ENCODE measurements at places on chromosomes 3 and 15.

GRCh38 chr15:71282076-71282475, 166.8 kb downstream of the THSD4 start:
- DNase-seq = no peak

DNA sequence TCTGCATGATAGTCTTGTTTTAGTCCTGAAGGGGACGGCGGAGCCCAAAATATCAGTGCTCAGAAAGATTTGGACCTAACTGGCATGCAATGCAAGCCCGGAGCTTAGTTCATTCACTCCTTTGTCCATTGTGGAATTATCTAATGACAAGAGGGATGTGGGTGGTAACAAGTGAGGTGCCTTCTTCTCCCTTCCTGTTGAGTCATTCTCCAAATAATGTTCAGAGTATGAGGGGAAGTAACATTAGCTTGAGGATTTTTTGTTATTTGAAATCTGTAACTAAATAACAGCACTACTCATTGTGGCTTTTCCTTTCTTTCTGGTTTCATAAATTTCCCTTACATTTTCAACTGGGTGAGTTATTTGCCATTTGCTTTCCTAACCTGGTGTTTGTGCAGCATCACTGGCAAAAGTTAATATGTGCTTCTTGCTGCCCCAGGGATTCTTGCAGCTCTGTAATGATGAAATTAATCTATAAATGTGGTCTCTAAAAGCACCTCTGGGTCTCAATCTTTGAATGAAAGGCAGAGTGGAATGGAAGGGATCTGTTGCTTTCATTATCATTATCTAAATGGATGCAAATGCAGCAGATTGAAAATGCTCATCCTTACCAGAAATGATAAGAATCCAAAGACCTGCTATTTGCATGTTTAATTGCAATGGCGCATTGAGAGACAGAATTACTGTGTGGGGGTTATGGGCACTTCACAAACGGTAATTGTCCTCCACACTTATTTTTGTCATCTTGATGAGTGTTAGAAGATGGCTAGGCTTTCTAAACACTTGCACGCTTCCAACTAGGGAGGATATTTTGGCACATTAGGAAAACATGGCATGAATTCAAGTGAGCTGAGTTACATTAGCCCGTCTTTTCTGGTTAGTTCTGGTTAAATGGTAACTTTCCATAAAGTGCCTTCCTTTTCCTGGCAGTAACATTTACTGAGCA, 89.9 kb upstream of the MITF start:
- no peak for DNase-seq

- DNase-seq = no peak
Observed at GRCh38 chr3:60933824-60934223, 317.4 kb downstream of the FHIT start.

DNA sequence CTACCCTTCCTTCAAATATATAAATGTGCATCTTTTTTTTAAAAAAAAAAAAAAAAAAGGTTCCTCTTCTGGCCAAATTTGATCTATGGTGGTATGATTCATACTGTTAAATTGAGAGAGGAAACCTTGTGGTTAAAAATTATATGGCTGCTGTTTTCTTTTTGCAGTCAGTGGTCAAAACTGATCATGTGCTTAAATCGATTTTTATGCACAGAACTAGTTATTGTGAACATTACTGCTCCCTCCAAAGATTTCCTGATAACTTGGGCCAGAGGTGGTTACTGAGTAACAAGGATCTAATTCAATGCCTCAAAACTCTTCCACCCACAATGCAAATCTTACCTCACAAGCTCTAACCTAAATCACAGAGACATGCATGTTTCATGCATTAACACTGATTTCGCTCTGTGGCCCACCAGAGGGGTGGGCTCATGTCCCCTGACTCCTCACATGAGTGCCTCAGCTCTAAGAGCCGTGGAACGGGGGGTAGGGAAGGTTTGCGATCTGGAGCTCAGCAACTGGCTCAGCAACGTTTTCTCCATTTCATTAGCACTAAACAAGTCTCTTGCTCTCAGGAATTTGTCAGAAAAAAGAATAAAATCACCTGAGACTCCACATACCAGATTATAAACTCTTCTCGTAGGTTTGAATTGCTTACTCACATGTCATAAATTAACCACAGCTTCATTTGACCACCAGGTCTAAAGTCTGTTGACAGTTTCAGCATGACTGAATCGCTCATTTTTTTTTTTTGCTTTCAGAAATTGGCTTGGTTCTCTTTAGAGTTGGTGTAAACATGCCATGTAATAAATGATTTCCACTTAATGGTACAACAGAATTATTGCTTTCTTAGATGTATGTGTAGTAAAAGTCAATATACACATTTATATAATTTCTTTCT, 280.4 kb downstream of the CD47 start:
- DNase-seq = no peak

GRCh38 chr3:2098398-2099027, at the start of gene CNTN4:
CNTN4 (plus strand) TSS chr3:2098866.
- DNase-seq = no peak

GRCh38 chr3:173529062-173529711, 131.6 kb downstream of the NLGN1 start:
- peak; percentile 7 for DNase-seq

DNA sequence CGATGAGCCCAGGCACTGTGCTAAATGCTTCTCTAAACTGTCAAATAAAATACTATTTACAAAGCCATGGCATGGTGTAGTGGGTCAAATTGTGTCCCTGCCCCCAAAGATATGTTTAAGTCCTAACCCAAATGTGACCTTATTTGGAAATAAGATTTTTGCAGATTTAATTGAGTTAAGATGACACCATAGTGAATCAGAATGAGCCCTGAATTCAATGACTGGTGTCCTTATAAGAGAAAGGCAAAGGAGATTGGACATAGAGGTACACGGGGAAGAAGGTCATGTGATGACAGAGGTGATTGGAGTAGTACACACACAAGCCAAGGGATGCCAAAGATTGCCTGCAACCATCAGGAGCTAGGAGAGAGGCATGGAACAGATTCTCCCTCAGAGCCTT, 121.6 kb upstream of the VEPH1 start:
- no peak for DNase-seq

- no peak for DNase-seq
Observed at GRCh38 chr3:58531956-58532355, 5.0 kb downstream of the ACOX2 start.

- DNase-seq = no peak
Observed at GRCh38 chr15:78763796-78764241, 47.4 kb downstream of the ADAMTS7 start.

GRCh38 chr3:183085634-183086390, 13.5 kb downstream of the MCCC1 start:
- DNase-seq = no peak

DNA sequence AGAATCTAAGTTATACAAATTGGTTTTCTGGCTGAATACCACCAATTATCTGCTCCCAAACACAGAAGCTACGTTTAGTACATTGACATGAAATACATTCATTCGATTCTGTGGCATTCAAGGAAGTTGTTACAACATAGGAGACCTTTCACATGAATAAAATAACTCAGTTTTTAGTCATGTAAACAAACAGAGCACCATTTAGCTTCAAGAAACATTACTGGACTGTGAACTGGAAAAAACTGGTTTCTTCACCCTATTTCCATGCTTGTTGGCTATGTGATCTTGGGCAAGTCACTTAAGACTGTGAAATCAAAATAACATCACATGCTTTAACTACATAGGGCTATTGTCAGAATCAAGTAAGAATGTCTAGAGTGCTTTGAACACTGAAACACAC, 46.2 kb downstream of the NRG4 start:
- DNase-seq = no peak

GRCh38 chr3:188309437-188310269, 155.7 kb downstream of the LPP start:
- no peak for DNase-seq

DNA sequence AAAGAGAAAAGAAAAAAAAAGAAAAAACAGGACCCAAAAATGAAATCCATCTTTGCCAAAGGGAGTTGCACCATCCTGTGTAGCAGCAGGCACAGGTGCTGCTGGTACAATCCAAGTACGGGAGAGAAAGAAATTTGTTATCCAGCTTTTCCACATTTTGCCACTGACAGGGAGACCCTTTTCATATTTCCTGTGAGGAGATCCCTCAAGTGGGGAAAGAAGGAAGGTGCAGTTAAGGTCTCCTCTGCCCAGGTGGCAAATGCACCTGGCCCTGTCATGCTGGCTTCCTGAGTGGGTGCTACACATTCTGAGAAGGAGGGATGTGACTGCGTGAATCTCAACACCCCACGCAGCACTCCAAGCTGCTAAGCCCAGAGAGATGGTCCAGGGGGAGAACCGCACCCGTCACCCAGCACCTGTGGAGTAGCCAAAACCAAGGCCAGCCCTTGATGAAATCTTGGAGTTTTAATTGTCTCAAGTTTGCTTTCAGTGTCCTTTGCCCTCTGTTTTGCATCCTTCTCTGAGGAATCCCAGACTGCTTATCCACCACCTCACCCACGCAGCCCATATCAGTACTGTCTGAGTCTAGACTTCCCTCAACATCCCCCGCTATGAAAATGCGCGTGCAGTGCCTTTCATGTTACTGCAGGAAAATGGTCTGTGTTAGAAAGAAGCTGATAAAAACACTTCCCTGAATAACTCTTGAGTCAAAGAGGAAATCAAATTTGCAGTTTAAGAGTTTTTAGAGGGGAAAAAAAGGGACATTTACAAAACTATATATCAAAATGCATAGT, 141.9 kb upstream of the THBS1 start:
- DNase-seq = no peak

- DNase-seq = no peak
Observed at GRCh38 chr3:150727653-150728502, 24.2 kb upstream of the ERICH6 start.

- no peak for DNase-seq
Observed at GRCh38 chr3:53815651-53816050, 30.6 kb downstream of the CHDH start.

- DNase-seq = no peak
Observed at GRCh38 chr15:90065682-90066049, 36.6 kb downstream of the IDH2 start.

GRCh38 chr3:158086776-158087175, 19.4 kb downstream of the SHOX2 start:
- no peak for DNase-seq

DNA sequence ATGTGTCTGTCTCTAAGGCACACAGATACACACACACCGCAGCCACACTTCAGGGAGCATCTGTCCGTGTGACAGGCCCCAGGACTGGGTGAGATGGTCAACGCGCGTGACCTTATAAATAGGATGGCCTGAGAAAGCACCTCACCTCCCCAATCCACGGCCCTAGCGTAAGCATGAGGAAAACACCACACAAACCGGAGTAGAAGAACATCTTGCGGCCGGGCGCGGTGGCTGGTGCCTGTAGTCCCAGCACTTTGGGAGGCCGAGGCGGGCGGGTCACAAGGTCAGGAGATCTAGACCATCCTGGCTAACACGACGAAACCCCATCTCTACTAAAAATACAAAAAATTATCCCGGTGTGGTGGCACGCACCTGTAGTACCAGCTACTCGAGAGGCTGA, 1.6 kb downstream of the NIPA1 start:
- no peak for DNase-seq

GRCh38 chr3:127753898-127754410, 68.4 kb downstream of the MGLL start:
- no peak for DNase-seq

DNA sequence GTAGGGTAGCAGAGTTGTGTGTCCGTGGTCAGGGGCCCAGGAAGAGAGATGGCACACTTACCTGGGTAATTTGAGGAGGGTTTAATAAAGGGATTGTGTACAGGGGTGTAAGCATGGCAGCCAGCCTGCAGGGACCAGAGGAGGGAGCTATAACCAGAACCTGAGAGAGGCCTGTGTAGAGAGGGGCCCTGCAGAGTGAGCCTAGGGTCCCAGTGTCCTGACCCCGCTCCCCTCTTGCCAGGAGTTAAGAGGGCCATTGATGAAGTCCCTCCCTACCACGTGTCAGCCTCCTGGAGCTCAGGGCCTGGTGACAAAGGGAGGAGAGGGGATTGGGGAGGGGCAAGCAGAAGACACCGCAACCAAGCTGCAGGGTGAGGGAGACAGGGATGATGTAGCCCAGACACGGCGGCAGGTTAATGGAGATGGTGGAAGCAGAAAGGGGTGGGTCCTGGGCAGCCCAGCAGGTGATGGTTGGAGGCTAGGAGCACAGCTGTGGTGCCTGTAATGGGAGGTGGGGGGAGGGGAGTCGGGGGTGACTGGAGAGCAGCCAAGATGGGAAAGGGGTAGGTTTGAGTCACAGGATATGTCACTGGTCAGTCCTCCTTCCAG, 165.4 kb upstream of the TOPAZ1 start:
- DNase-seq = no peak

DNA sequence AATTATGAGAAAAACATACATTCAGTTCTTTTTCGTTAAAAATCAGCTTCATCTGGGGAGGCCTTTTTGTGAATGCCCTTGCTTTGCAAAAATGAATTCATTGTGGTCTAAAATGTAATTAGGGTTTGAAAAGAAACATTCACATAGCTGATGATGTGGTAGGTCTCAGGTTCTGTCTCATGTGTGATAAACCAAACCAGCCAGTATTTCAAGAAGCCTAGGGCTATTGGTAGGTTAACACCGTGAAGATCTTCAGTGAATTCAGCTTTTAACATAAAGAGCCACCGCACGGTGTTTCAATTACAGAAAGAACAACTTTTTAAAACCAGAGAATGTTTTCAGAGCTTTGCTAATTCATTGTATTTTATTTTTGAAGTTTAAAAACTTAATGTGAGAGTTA, 41.9 kb downstream of the CTNNB1 start:
- DNase-seq = no peak

DNA sequence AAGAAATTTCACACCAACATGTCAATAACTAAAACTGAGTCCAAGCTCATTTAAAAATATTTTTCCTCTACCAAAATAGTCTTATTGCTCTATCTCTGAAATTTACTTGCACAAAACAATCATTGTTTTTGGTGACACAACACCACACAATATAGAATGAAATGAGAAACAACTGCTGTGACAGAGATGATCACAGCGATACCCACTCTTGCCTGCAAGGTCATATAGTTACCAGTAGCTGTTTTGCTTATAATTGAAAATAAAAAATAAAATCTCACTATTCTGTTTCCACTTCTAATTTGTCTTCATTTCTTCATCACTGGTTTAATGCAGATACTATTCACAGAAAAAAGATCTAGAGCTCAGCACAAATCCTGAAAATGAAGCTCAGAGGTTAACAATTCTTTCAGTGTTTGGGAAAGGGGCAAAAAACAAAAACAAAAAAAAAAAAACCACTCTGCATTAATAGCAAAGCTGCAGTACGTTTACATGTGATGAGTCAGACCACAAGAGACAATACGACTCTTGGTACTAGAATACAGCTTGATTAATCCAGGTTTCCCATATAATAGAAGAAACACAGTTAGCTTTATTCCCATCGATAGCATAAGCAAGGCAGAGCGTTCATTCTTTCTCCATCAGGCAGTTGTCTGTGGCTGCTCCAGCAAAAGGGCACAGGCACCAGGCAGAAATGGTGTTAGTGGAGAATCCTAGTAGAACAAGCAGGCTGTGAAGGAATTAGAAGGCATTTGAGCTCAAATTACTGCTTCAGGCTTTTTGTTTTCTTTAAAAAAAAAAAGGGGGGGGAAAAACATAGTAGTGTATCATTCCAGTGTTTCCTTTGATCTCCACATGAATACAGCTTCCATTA, 773 bp downstream of the ANKRD28 start:
- DNase-seq = peak; percentile 48

Measured in Panc1 (cell line).